ENCODE measurements at places on chromosomes 2 and 18. TPM values are rescaled to one million over a fixed set of nuclear protein-coding genes. Genes with fewer than 3 reads are reported as not detected.

- no peak for DNase-seq
These were observed 80.1 kb downstream of the MBP start for GRCh38 chr18:77052297-77052982.

- no peak for DNase-seq
These were observed 100.0 kb downstream of the COLEC12 start for GRCh38 chr18:400456-400855.

- peak; percentile 55 for DNase-seq
These were observed 650 bp downstream of the ORMDL1 start for GRCh38 chr2:189783451-189783926.

DNA sequence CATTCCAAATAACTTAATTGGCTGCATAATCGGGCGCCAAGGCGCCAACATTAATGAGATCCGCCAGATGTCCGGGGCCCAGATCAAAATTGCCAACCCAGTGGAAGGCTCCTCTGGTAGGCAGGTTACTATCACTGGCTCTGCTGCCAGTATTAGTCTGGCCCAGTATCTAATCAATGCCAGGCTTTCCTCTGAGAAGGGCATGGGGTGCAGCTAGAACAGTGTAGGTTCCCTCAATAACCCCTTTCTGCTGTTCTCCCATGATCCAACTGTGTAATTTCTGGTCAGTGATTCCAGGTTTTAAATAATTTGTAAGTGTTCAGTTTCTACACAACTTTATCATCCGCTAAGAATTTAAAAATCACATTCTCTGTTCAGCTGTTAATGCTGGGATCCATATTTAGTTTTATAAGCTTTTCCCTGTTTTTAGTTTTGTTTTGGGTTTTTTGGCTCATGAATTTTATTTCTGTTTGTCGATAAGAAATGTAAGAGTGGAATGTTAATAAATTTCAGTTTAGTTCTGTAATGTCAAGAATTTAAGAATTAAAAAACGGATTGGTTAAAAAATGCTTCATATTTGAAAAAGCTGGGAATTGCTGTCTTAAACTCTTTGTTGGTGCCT lies 1.4 kb downstream of the PCBP1 start:
- DNase-seq = no peak

DNA sequence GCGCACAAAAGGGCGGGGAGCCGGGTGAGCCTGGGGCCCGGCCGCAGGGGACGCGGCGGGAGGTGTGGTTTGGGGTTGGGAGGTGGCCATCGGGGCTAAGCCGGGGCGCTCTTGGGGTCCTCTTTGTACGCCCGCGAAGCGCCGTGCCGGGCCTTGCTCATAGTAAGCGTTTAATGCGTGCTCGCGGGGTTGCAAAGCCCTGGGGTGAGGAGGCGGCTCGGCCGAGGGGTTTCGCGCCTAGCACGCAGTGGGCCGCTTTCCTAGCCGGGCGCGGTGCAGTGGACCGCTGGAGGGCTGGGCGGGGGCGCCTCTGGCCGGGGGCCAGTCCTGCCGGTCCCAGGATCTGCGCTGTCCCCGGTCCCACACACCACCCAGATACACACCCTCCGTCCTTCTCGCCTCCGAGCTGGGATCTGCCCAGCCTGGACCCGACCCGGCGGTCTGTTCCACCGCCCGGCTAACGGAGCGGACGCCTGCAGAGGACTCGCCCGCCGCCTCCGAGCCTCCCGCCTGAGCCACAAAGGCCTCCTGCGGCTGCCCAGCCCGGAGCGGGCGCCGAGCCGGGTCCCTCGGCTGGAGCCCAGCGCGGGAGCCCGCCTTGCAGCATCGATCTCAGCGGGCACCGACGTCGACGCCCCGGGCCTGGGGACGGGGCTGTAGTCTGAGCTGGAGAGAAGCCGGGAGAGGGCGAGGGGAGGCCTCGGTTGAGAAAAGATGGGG lies 564 bp downstream of the DPYSL5 start:
- no peak for DNase-seq

Gene STAT4
- 3.9 TPM for total RNA-seq

GRCh38 chr2:201580486-201580885 lies 62.8 kb downstream of the TMEM237 start:
- no peak for DNase-seq

- DNase-seq = peak; percentile 74
These were observed 14.5 kb upstream of the DDX1 start for GRCh38 chr2:15577071-15577735.

Gene BMPR2
- 37.6 TPM for total RNA-seq

- peak; percentile 26 for DNase-seq
These were observed 52.5 kb downstream of the POMC start for GRCh38 chr2:25115902-25116301.

Gene UGT1A5
- total RNA-seq = not detected

Gene GAREM1
- 5.1 TPM for total RNA-seq

DNA sequence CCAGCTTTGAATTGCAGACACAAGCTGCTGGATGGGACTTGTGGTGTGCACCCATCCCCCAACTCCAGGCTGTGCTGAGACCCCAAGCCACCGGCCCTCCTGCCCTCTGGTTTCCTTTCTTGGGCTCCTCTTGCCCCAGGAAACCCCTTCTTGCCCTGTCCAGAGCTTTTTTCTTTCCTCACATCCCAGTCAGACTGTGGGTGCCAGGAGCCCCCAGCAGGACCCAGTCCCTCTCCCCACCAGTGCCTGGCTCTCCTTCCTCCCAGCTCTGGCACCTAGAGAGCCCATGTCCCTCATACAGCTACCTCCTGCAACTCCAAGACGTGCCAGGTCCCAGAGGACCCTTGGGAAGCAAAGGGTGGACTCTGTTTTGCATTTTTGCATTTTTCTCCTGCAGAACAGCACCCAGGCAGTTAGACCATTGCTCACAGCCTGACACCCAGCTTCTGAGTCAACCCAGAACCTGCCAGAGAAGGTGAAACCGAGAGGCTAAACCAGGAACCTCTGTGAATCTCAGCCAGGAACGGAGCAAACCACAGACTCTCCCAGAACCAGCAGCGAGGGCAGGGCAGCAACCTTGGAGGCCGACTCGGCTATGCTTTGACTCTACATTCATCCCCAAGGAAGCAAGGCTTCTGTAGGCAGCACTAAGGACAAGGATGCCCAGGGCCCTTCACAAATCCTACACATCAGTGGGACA lies 221.1 kb downstream of the ANAPC1 start:
- no peak for DNase-seq

GRCh38 chr2:28325567-28326468 lies 66.8 kb upstream of the FOSL2 start:
- DNase-seq = no peak

DNA sequence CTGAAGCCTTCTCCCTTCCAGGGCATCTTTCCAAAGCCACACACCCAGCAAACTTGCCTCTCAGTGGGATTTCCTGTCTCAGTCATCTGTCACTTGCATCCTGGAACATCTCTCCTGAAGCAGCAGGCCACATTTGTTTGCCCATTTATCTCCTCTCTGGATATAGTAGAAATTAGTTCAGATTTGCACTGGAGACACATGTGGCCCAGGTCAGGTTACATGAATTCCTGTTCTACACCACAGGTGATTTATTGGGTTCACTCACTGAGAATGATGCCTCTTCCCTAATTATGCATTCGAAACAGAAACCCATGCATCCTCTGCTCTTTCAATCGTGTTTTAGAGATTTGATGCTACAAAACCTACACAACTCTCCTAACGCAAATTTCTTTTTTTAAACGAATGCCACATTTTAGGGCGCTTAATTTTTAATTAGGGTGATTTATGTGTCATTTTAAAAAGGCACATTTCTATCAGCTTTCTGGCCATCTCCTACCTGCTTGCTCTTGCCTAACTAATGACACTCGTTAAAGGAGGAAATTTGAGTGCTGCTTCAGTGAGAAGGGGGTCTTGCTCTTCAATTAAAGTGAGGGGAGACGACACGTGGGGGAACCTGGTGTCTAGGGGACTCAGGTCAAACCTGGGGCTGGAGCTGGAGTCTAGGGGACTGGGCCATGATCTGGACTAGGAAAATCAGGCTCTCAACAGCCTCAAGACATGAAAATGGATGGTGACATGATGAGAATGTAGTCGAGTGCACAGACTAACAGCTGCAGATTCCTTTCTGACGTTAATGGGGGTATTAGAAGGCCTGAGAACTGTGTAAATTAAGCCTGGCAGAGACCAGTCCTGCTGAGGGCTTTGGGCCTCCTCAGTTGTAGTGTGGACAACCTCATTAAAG lies 221.4 kb downstream of the CLIP4 start:
- no peak for DNase-seq

DNA sequence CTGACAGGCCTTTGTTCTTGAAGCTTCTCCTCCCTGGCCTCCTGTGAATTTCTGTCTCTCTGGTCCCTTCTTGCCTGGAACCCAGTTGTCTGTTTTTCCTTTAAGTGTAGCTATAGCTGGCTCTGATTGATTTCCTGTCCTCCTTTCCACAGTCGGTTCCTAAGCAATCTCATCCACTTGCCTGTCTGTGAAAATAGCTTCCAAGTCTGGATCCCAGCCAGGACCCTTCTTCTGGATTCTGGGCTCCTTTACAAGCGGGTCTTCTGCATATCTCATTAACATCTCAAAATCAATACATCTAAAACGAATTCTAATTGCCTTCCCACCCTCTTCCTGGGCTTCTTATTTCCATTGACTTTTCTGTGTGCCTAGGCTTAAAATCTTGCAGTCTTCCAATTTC lies 124.9 kb downstream of the DAW1 start:
- DNase-seq = no peak

GRCh38 chr2:118582058-118582457 lies 265.4 kb downstream of the EN1 start:
- DNase-seq = no peak

DNA sequence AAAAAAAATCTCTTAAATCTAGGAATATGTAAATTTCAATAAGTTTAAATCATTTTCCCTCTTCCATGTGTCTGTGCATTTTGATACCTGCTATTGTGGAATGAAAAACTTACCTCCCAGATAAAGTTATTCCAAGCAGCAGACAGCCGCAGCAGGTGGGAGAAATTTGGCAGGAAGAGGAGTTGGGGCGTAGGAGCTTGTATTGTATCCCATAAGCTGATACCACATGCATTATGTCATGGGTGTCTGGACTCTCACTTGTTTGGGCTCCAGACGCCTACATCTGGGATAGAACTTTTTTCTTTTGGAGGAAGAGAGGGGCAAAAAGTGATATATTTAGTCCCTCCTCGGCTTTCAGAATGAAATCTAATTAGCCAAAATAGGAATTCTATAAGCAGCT lies 59.3 kb upstream of the TCF4 start:
- DNase-seq = no peak

Gene CD207
- total RNA-seq = 0.96 TPM

Gene POTEJ
- 0.24 TPM for total RNA-seq

Gene PSD4
- total RNA-seq = 6.5 TPM

- DNase-seq = no peak
These were observed 422.2 kb upstream of the FSIP2 start for GRCh38 chr2:185316383-185316782.

- DNase-seq = no peak
These were observed 21.7 kb downstream of the TFPI start for GRCh38 chr2:187532333-187533120.

DNA sequence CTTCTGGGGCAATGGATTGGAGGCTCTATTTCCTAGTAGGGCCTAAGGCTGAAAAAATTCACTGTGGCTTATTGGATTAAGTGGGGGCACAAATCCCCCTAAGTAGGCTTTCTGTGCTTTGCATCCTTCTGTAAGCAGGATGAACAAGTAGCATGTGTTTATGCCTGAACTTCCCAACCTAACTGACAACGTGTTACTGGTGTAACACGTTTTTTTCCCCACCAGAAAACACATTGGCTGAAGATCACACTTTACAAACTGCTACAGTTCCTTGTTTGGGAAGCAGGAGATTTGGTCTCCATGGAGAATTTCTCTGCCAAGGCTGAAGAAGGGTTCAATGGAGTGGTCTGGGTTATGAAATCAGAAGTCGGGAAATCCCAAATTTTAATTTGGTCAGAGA lies 7.2 kb upstream of the ITGA6 start:
- DNase-seq = no peak

Gene PSMD1
- 45.3 TPM for total RNA-seq

GRCh38 chr2:219419331-219420197 lies 1.4 kb downstream of the DES start:
- peak; percentile 71 for DNase-seq

Gene ZDBF2
- 24.6 TPM for total RNA-seq

GRCh38 chr2:38233231-38233983 lies 143.7 kb downstream of the ATL2 start:
- DNase-seq = peak; percentile 41

- peak; percentile 87 for DNase-seq
These were observed 29.4 kb downstream of the ZFP36L2 start for GRCh38 chr2:43196768-43197587.

Gene DPP10
- total RNA-seq = 34.2 TPM

- DNase-seq = no peak
These were observed 15.2 kb downstream of the POLI start for GRCh38 chr18:54284535-54284934.

GRCh38 chr2:190714958-190715357 lies 66.1 kb downstream of the NAB1 start:
- no peak for DNase-seq

DNA sequence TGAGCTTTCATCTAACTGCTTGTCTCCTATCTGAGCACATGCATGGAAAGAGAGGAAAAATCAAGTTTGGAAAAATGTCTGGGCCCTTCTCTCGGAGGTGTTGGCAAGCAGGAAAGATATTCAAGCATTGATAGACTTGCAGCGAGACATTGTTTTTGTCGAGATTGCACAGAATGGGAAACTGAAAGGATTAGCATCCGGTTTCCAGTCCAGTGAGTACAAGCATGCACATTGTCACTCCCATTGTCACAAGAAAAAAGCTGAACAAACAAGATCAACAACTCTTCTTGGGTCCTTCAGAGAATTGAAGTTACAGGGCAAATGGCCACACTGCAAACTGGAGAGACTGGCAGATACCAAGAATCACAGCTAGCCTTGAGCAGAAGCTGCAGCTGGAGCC lies 19.6 kb upstream of the MC5R start:
- DNase-seq = no peak

GRCh38 chr2:168639441-168639898 lies 163.0 kb upstream of the NOSTRIN start:
- peak; percentile 97 for DNase-seq

DNA sequence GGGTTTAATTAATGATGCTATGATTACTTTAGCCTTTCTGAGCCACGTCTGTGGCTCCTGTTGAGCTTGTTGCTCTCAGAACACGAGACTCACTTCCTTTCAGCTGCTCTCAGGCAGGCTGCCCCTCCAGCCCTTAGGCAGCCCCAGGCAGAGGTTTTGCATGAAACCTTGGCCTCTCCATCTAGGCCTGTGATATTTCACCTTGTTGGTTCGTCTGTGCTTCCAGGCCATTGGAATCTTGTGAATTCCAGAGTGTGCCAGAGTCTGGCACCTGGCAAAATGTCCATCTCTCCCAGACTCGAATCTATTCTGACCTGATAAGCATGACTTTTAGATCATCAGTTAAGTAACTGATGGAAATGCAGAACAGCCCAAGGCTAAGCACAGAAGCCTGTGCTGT lies 254.1 kb downstream of the LOXHD1 start:
- DNase-seq = no peak

DNA sequence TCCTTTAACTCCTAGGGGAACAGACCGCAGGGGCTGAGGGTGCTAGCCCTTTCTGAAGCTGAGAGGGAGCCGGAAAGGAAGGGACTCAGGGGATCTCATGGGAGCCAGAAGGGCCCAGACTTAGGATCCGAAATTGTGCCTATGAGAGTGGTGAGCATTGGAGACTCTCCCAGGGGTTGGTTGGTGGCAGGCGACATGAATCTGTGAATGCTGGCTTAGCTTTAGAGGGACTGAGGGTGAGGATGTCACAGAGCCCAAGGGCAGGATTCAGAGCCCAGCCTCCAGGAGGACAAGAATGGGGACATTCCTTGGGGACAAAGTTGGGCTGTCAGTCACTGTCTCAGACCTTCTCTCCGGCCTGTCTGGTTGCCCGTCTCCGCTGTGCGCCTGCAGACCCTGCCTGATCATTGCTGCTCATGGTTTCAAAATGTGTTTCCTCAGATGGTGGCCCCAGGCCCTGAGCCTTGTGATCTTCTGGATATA lies 17.5 kb downstream of the GNLY start:
- DNase-seq = no peak

Gene GREB1
- 11.1 TPM for total RNA-seq

Data from umbilical cord (tissue), 2 donors.